Tibial nerve (tissue), 4 donors: ENCODE measurements at places on chromosomes 3 and 15. TPM values are rescaled to one million over a fixed set of nuclear protein-coding genes. Genes with fewer than 3 reads are reported as not detected.

ITGA11 gene
- total RNA-seq = 6.9 TPM

DNA sequence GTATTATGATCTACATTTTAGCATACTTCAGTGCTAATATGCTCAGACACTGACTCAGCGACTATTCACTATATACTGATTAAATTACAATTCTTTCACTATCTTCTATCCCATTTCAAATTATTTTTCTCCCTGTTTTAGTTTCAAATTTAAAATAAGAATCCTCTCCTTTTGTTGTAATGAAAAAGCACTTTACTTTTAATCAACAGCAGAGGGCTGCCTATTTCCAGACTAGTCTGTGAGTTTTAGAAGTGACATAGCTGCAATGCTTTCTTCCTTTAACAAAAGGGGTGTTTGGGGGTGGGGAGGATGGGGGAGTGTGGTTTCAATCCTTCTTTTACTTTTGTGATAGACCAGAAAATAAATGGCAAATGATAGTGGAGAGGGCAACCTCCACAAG lies 2.4 kb downstream of the NEDD4 start:
- no peak overlapping the region for H3K4me3 ChIP-seq
- DNase-seq = no peak
- H3K27me3 ChIP-seq = no peaks in the 10 kb centered on the region
- H3K27ac ChIP-seq = no peak overlapping the region
- H3K4me1 ChIP-seq = peaks cover 5% of the 10 kb centered on the region

DNA sequence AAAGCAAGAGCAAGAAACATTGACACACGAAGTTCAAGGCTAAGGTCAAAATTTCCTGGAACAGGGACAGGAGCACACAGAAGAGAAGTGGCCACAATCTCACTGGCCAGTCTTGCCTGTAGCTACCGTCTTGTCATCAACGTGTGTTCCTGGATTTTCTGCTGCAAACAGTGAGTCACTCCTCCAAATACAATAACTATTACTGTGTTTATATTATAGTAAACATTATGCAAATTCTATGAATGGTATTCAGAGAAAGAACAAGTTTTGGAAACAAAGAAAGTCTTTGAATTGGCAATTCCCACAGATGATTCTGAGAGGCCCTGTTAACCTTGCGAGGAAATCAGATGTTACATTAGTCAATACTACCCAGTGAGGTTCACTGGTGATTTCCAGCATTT lies 220.5 kb downstream of the FAM43A start:
- peaks cover 8% of the 10 kb centered on the region for H3K4me1 ChIP-seq
- H3K4me3 ChIP-seq = no peak overlapping the region
- H3K27me3 ChIP-seq = no peaks in the 10 kb centered on the region
- no peak overlapping the region for H3K27ac ChIP-seq

GRCh38 chr3:95717048-95717447 lies 1097.3 kb upstream of the EPHA6 start:
- no peak overlapping the region for H3K4me3 ChIP-seq
- H3K27ac ChIP-seq = no peak overlapping the region
- H3K4me1 ChIP-seq = no peaks in the 10 kb centered on the region

GRCh38 chr3:184441202-184441900 lies 61.5 kb downstream of the CHRD start:
- H3K27me3 ChIP-seq = no peaks in the 10 kb centered on the region
- no peak overlapping the region for H3K27ac ChIP-seq
- no peaks in the 10 kb centered on the region for H3K36me3 ChIP-seq
- no peak overlapping the region for H3K4me3 ChIP-seq
- peaks cover 6% of the 10 kb centered on the region for H3K4me1 ChIP-seq

DNA sequence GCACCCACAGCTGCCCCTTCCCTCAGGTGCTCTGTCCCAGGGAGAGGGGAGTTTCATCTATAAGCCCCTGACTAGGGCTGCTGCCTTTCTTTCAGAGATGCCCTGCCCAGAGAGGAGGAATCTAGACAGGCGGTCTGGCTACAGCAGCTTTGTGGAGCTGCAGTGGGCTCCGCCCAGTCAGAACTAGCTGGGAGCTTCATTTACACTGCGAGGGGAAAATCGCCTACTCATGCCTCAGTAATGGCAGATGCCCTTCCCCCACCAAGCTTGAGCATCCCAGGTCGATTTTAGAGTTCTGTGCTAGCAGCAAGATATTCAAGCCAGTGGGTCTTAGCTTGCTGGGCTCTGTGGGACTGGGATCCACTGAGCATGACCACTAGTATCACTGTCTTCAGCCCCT lies 181.2 kb upstream of the RARB start:
- no peak for DNase-seq
- no peaks in the 10 kb centered on the region for H3K27me3 ChIP-seq
- no peak overlapping the region for H3K27ac ChIP-seq
- no peaks in the 10 kb centered on the region for H3K4me1 ChIP-seq

GRCh38 chr15:100783291-100783690 lies 96.3 kb upstream of the ALDH1A3 start:
- H3K36me3 ChIP-seq = no peaks in the 10 kb centered on the region
- H3K4me3 ChIP-seq = no peak overlapping the region
- no peaks in the 10 kb centered on the region for H3K4me1 ChIP-seq
- H3K27ac ChIP-seq = no peak overlapping the region
- DNase-seq = peak; percentile 7

- H3K36me3 ChIP-seq = no peaks in the 10 kb centered on the region
- no peak for DNase-seq
- H3K27ac ChIP-seq = no peak overlapping the region
Observed at GRCh38 chr15:78616506-78616905, 4.3 kb downstream of the CHRNA3 start.

GRCh38 chr15:85781099-85781498 lies 13.6 kb downstream of the KLHL25 start:
- H3K27me3 ChIP-seq = no peaks in the 10 kb centered on the region
- H3K4me3 ChIP-seq = no peak overlapping the region
- no peak overlapping the region for H3K27ac ChIP-seq
- H3K4me1 ChIP-seq = peaks cover 53% of the 10 kb centered on the region
- no peak for DNase-seq
- H3K36me3 ChIP-seq = no peaks in the 10 kb centered on the region

GRCh38 chr3:5250467-5251195 lies 63.1 kb downstream of the EDEM1 start:
- H3K4me3 ChIP-seq = peak overlapping the region; percentile 12
- H3K4me1 ChIP-seq = no peaks in the 10 kb centered on the region
- no peaks in the 10 kb centered on the region for H3K36me3 ChIP-seq
- no peak for DNase-seq
- no peaks in the 10 kb centered on the region for H3K27me3 ChIP-seq

- peaks cover 21% of the 10 kb centered on the region for H3K4me1 ChIP-seq
- no peaks in the 10 kb centered on the region for H3K36me3 ChIP-seq
- no peak overlapping the region for H3K4me3 ChIP-seq
- no peak for DNase-seq
- H3K27ac ChIP-seq = no peak overlapping the region
Observed at GRCh38 chr3:177426878-177427495, 229.7 kb upstream of the TBL1XR1 start.

DNA sequence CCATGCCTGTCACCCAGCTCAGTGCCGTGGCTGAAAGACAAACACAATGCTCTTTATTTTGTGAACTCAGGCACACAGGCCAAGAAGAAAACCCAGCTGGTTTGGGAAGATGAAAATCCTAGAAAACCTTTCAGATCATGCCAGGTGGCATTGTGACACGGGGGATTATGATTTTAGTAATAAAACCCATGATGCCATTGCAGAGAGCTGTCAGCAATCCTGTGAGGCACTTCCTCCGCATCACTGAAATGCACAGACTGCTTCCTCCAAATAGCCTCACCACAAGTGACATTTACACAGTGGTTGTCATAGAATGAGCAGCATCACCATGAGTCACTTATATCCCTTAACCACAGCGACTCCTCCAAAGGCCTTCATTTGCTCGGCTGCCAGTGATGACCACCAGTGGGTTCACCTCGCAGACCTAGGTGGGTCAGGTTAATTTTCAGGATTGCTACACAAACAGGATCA lies 22.7 kb downstream of the ABHD6 start:
- no peaks in the 10 kb centered on the region for H3K36me3 ChIP-seq
- no peak for DNase-seq
- no peaks in the 10 kb centered on the region for H3K4me1 ChIP-seq
- H3K4me3 ChIP-seq = no peak overlapping the region
- no peak overlapping the region for H3K27ac ChIP-seq

DNA sequence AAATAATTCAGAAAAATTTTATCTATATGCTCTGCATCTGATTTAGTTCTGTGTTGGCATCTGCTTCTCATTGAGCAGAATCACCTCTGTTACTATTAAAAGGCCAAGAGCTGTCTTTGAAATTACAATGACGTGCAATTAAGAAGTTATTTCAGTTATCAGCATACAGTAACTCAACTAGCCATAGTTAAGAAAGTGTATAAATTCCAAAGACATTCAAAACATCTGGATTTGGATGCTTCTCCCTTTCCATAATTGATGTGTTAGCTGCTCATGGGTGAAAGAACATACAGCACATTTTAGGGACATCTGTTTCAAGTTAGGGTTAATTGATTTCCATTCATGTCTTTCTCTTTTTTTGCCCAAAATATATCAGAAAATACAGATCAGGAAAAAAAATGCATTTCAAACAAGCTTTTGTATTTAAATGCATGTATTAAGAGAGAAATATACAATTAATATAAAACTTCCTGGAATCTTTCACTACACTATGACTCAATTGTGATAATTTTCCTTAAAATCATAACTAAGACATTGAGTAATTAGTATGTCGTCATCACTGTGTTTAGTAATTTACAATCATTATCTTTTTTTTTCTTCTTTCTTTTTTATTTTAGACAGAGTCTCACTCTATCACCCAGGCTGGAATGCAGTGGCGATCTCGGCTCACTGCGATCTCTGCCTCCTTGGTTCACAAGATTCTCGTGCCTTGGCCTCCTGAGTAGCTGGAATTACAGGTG lies 82.7 kb upstream of the MBNL1 start:
- DNase-seq = no peak
- no peaks in the 10 kb centered on the region for H3K36me3 ChIP-seq
- H3K27me3 ChIP-seq = no peaks in the 10 kb centered on the region
- H3K4me1 ChIP-seq = no peaks in the 10 kb centered on the region
- no peak overlapping the region for H3K27ac ChIP-seq
